Kidney tubule cell (primary cell): ENCODE measurements at places on chromosomes 12 and 14.

DNA sequence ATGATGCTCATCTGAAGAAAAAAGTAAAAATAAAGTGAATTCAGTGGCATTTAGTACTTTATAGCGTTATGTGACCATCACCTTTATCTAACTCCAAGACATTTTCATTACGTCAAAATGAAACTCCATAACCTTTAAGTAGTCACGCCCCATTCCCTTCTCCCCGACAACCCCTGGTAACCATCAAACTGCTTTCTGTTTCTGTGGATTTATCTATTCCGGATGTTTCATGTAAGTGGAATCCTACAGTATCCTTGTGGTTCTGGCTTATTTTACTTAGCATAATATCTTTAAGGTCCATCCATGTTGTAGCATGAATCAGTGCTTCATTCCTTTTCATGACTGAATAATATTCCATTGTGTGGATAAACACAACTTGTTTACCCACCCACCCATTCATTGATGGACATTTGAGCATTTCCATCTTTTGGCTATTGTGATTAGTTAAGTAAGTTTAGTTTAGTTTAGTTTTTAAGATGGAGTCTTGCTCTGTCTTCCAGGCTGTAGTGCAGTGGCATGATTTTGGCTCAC, 18.5 kb upstream of the MAP1LC3B2 start:
- peak; percentile 43 for DNase-seq

DNA sequence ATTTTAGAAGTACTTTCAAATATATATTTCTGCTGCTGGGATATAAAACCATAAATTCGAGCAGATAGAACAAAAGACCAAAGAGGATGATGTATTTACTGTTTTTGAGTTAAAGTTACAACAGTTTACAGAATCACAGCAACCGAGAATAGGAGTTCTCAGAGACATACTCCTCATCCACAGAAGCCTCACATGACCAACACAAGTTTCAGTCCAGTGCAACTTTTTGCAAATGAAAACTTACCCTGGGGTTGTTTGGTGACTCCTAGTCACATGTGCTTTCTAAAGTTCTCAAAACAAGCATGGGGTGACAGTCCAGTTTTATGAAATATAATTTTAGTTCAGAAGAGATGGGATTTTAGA, 117.1 kb downstream of the PRKCH start:
- no peak for DNase-seq

- no peak for DNase-seq
These were observed 450.2 kb upstream of the MDGA2 start for GRCh38 chr14:48125654-48126053.

DNA sequence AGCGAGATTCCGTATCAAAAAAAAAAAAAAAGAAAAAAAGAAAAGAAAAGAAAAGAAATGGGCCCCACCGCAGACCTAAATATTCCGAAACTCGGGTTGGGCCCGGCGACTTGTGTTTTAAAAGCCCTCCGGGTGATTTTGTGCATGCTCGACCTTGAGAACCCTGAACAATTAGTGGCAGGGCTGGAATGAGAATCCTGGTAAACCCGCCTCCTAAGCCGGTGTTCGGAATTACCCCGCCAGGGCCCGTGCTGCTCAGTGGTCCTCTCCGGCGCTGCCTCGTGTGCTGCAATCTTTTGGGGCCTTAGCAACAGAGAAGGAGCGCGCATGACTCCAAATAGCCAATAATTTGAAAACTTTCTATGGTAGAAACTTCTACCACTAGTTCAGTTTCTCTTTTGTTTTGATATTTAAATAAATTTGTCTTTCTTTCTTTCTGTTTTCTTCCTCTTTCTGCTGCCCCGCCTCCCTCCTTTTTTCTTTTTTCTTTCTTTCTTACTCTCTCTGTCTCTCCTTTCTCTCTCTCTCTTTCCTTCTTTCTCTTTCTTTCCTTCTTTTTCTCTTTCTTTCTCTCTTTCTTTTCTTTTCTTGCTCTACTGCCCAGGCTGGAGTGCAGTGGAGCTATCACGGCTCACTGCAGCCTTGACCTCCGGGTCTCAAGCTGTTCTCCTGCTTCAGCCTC, 1.5 kb upstream of the GALNT6 start:
- peak; percentile 23 for DNase-seq
